ENCODE measurements at places on chromosomes 6 and 20. TPM values are rescaled to one million over a fixed set of nuclear protein-coding genes. Genes with fewer than 3 reads are reported as not detected.

DNA sequence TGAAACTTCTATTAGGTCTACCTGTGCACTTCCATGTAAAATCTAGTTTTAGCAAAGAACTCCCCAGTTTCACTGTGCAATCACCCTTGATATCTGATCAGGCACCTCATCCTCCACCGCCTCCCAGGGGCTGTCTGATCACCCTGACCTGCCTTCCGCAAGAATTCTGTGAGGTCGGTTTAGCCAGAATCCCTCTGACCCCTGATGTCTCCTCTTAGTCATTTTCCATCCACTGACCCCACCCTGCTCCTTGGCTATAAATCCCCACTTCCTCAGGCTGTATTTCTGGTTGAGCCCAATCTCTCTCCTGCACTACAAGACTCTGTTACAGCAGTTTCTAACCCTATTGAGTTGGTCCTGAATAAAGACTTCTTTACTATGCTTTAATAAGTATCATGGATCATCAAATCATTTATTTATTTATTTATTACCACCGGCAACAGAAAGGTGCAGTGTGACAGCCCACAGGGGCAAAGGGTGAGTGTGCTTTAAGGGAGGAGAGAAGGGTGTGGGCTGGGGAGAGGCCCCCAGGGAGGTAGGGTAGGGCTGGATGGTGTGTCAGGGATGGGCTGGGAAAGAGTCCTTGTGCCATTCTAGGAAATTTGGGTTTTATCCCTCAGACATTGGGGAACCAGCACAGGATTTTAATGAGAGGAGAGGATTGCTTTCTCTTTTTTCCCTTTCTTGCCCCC is 11.2 kb upstream of the SERPINB6 start:
- peak; percentile 65 for DNase-seq

GRCh38 chr6:11989386-11989785 is 22.7 kb upstream of the HIVEP1 start:
- DNase-seq = no peak

Gene CLDN20
- total RNA-seq = not detected

- no peak for DNase-seq
Observed at GRCh38 chr6:82013561-82014530, 233.7 kb downstream of the IBTK start.

GRCh38 chr20:51554538-51555165 is 12.1 kb upstream of the NFATC2 start:
- no peak for DNase-seq

DNA sequence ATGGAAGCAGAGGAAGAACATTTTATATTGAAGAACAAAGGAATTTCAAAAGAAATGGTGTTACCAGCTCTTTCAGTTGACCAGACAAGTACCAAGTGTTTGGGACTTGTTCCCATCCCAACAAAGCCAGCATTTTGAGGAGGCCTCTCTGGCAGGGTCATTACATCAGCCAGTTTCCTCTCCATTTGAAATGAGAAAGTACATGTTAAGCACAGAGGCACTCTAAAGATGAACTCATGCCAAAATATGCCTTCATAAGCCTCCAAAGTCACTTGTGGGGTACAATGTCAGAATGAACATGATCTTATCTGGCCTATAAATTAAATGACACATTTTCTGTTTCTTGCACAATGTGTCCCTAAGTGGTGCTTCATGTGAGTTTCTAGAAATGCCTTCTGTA is 223.9 kb downstream of the PRL start:
- DNase-seq = no peak

- DNase-seq = no peak
Observed at GRCh38 chr6:35218021-35218420, 4.3 kb downstream of the SCUBE3 start.

DNA sequence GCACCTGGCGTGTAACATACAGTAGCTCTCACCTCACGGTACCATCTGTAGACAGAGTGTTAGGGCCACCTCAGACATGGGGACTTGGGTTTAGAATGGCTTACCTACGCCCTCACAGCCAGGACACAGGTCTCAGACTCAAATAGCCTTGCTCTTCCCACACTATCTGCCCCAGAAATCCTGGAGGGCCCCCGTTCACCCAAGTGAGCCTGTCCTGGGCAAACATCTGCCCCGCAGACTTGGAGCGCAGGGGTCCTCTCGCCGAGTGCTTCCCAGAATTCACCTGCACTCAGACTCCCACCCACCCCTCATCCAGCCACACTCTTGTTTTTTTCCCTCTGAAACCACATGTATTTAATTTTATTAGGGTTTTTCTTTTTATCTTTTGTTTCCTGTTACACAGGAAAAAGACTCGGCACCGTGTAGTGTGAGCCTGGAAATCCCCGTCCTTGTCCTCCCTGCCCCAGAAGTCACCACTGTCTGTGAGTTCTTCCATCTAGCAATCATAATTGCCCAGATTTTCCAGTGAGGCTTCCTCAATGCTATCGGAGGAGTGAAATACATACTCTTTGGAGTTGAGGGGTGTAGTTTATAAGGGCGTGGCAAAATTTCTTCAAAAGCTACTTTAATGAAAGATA is 17.1 kb upstream of the MAP1LC3A start:
- DNase-seq = no peak

DNA sequence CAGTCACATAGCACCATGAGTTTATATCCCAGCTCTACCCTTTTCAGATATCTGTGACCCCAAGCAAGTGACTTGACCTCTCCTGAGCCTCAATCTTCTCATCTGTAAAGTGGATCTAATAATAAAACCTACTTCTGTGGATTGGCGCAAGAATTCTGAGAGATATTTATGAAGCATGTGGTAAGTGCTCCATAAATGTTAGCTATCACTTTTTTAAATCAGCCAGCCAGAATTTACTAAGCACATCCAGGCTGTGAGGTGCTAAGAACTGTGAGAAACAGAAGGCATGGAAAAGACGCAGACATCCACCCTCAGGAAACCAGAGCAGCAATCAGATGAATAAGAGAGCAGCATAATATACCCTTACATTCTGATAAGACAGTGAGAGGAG is 862 bp downstream of the C20orf96 start:
- DNase-seq = no peak

GRCh38 chr20:52118016-52118623 is 73.5 kb downstream of the ZFP64 start:
- no peak for DNase-seq

Gene NRSN1
- 0.64 TPM for total RNA-seq

Gene BAK1
- 76.6 TPM for total RNA-seq

DNA sequence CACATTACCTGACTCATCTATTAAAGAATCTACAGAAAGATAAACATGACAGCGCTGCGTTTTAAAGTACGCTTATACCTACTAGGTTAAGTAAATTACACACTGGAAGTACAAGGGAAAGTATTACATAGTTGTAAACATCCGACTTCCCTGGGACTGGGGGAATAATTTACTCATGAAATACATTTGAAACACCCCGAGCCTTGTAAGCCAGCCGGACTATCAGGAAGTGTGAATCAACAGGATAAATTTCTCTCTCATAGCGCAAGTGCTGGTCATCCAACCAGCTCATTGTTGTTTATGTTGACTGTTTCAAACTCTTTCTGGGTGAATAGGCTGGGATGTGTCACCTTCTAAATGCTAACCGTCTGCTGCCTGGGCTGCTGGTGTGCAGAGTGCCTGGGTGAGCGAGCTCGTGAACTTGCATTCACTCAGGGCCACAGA is 4.9 kb downstream of the BMP6 start:
- no peak for DNase-seq

- DNase-seq = no peak
Observed at GRCh38 chr6:29633534-29633905, 537 bp upstream of the GABBR1 start.

Gene MAPK13
- total RNA-seq = 186 TPM

DNA sequence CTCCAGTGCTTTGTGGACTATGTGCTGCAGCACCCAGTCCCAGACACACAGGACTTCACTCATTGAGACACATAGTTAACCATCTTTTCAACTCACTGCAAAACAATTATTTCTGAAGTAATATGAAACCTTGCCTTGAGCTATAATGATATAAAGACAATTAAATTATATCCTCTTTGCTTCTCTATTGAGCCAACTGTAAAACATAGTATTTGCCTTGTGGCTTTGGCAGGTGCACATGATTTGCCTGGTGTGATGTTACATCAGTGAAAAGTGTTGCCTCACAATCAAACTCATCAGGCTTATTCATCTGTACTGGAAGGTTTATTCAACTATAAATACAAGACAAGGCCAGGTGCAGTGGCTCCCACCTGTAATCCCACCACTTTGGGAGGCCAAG is 80.6 kb downstream of the NCOA7 start:
- DNase-seq = no peak

Gene SLC35D3
- 0.15 TPM for total RNA-seq

Gene TRIM31
- 51.2 TPM for total RNA-seq

DNA sequence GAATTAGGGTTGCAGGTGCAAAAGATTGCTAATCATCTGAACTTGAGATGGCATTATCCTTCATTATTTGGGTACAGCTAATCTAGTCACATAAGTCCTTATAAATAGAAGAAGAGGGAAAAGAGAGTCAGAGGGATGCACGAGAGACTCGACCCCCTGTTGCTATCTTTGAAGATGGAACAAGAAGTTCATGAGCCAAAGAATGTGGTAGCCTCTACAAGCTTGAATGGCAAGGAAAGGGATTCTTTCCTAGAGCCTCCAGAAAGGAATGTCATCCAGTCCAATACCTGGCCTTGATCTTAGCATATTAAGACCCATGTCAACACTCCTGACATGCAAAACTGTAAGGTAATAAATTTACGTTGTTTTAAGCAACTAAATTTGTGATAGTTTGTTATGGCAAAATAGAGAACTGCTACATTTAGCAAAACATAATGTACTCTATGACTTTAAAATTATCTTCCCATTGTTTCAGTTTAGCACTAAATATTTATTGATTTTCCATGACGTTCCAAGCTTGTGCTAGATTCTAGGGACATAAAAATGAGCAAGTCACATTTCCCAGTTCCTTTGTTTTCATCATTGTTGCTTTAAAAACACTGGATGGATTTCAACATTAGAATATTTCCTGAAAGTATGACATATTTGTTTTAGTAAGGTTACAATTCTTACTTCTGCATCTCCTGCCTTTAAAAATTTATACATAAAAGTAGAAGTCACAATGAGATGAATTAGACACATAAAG is 12.7 kb downstream of the MANEA start:
- no peak for DNase-seq

Gene BMP2
- 57.3 TPM for total RNA-seq

Gene ZKSCAN4
- 5.2 TPM for total RNA-seq

Gene LY6G6F
- total RNA-seq = not detected

DNA sequence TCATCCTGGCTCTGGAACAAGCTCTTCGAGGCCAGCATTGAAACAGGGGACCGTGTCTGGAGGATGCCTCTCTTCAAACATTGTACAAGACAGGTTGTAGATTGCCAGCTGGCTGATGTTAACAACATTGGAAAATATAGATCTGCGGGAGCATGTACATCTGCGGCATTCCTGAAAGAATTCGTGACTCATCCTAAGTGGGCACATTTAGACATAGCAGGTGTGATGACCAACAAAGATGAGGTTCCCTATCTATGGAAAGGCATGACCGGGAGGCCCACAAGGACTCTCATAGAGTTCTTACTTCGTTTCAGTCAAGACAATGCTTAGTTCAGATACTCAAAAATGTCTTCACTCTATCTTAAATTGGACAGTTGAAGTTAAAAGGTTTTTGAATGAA is 3.6 kb upstream of the CDKN1A start:
- DNase-seq = no peak

- no peak for DNase-seq
Observed at GRCh38 chr6:161583584-161583983, 309.7 kb upstream of the AGPAT4 start.

DNA sequence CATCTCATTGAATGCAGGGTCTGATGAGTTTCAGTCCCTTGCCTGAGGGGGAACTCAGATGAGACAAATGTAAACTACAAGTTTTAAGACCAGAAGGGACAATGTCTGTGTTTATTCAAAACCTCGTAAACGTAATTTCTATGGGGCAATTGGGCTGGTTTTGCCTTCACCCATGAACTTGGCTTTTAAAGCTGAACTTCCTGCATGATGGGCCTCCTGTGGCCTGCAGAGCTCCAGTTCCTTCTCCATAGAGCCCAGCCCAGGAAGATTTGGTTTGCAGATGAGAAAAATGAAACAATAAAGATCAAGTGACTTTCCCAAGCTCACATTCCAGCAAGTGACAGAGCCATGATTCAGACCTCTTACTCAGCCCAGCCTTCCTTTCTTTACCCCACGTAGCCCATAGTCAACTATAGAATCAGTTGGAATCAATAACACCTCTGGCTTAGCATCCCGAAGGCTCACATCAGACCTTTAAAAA is 612.3 kb downstream of the UTRN start:
- DNase-seq = peak; percentile 28

DNA sequence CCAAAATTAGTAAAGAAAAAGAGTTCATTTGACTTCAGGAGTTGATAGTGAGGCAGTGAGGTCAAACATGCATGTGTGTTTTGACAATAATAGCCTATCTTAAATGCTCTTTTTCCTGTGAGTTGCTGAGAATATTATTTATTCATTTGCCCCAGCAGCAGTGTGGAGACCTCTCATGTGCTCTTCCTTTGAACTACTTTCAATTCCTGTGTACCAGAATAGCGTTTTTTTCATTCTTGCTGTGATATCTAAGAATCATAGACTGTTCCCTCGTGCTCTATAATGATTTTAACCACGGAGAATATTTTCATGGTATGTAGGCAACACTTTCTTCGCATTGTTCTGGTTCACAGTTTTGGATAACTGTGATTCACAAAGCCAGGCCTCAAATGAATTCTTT is 5.2 kb downstream of the CDYL start:
- no peak for DNase-seq

- DNase-seq = no peak
Observed at GRCh38 chr6:40408786-40409542, 178.2 kb downstream of the LRFN2 start.

Gene DEFB116
- not detected for total RNA-seq

GRCh38 chr6:16657768-16658167 is 103.5 kb downstream of the ATXN1 start:
- no peak for DNase-seq

- DNase-seq = no peak
Observed at GRCh38 chr20:64146936-64147477, 17.2 kb upstream of the MYT1 start.

DNA sequence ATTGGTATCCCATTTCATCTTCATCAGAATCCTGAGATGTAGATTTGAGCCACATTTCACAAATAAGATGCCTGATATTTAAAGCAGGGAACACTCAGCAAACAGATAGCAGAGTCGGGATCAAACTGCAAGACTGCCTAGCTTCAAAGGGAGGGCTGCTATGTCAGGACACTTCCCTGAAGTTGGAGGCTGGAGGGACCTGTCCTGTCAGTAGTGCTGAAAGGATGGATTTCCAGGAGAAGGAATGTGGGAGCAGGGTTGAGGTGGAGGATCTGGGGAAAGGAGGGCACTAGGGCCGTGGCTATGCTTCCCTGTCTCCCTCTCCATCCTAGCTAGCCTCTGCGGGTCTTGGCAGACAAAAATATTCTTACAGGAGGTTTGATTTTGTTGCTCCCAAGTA is 32.2 kb downstream of the COX4I2 start:
- DNase-seq = no peak

DNA sequence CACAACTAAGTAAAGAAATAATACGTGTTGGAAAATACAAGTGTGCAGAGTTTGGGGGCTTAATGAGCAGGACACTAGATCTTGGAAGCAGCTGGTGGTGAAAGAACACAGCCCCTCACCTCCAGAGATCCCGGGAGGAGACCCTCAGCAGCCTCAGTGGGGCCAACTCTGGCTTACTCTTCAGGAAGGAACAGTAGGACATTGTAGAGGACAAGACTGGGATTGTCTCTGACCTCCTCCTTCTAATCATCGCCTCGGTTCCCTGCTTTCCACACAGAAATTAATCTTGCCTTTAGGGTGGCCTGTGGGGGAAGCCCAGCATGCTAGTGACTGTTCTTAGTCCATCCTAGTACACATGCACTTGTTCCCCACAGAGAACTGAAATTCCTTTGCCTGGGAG is 130.7 kb downstream of the AKAP7 start:
- no peak for DNase-seq
